ENCODE measurements at places on chromosomes 2 and 18.

GRCh38 chr2:235909358-235909757 lies 258.8 kb downstream of the GBX2 start:
- DNase-seq: no peak

GRCh38 chr2:86747711-86748639 lies 27.9 kb downstream of the RMND5A start:
- DNase-seq: peak; percentile 27

GRCh38 chr2:226665306-226665831 lies 134.3 kb downstream of the IRS1 start:
- no peak for DNase-seq

DNA sequence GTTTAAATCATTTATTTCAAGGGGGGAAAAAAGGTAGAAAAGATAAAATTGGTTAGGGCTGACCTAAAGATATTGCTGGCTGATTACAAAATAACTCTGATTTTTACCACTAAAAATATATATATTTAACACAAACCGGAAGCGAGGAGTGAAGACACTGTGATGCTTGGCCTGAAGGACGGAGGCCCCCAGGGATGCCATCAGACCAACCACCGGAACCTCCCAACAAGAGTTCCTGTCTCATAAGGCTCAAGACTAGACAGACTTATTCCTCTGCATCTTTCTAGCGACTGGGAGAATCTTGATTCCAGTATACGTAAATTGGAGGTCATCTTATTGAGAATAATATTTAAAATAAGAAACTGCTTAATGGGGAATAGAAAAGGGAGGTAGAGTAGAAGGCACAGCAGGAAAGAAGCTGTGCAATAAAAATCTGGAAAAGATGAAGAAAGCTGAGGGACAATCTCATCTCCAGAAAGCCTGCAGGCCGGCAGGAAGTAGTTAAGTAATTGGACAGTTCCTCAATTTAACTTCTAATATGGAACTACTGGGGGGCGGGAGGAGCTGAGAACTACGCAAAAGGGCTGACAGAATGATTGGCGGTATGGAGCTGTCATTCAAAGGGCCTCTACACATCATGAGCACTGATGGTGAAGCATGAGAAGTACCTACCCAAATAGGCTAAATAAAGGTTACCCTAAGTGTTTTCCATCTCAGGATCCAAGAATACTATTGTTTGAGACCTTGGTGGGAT lies 91.1 kb downstream of the DTNB start:
- DNase-seq: no peak

- no peak for DNase-seq
Observed at GRCh38 chr2:26429779-26430578, 28.3 kb downstream of the DRC1 start.

GRCh38 chr2:209367075-209367747 lies 56.6 kb upstream of the MAP2 start:
- DNase-seq: no peak

DNA sequence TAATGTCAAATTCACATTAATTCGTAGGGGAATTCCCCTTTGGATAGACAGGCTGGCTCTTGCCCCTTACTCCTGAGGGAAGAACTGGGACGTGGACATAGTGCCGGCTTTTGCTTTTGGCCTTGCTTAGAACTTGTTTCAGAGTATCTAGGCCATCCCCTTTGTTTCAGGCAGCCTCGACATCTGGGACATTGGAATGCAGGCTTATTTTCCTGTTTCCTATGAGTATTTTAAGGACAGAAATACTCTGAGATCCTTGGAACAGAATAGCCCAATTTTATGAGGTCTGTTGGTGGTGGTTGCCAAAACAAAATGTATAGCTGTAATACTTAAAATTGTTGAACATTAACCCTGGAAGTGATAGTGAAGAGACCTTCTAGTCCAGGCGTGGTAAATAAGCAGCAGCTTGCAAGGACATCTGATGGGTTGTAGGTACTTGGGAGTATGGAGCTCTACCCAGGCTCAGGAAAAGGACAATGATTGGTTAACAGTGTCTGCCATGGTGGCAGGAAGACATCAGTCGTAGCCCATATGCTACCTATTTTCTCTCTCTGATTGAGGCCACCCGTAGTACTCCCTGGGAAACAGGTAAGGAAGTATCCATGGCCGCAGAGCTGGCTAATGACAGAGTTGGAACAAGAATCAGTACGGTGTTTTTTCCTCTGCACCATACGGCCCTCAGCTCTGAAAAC lies 112.4 kb downstream of the CDK15 start:
- no peak for DNase-seq

GRCh38 chr2:189168856-189169499 lies 10.6 kb downstream of the COL5A2 start:
- no peak for DNase-seq

- DNase-seq: no peak
Observed at GRCh38 chr18:48800466-48800865, 150.3 kb downstream of the SMAD7 start.

Data from activated CD4-positive, alpha-beta T cell treated with anti-CD3 and anti-CD28 coated beads, Interleukin-2, Interleukin-6, amounts not matched to agents 100 ng/mL and 50 ng/mL, durations not matched to agents 16 hours and 8 hours (primary cell).